HuH-7.5 (cell line): ENCODE measurements at places on chromosomes 12 and 14.

DNA sequence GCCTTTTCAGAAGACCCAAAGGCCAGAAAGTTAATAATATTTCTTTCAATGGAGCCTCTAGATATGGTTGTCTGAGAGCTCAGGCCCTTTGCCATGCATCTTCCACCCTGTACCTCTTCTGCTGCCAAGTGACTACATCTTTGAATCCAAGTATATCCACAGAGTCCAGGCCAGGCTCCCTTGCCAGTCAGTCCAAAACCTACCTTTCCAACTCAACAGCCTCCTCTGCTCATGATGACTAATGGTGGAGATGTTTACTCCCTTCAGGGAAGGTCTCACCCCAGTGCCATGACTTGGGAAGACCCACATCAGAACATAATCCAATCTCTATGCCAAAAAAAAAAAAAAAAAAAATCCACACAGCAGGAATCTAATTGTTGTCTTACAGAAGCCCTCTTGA is 20.4 kb downstream of the TTC9 start:
- DNase-seq, result no peak

GRCh38 chr12:124010687-124011086 is 37.7 kb downstream of the ZNF664 start:
- no peak for DNase-seq

DNA sequence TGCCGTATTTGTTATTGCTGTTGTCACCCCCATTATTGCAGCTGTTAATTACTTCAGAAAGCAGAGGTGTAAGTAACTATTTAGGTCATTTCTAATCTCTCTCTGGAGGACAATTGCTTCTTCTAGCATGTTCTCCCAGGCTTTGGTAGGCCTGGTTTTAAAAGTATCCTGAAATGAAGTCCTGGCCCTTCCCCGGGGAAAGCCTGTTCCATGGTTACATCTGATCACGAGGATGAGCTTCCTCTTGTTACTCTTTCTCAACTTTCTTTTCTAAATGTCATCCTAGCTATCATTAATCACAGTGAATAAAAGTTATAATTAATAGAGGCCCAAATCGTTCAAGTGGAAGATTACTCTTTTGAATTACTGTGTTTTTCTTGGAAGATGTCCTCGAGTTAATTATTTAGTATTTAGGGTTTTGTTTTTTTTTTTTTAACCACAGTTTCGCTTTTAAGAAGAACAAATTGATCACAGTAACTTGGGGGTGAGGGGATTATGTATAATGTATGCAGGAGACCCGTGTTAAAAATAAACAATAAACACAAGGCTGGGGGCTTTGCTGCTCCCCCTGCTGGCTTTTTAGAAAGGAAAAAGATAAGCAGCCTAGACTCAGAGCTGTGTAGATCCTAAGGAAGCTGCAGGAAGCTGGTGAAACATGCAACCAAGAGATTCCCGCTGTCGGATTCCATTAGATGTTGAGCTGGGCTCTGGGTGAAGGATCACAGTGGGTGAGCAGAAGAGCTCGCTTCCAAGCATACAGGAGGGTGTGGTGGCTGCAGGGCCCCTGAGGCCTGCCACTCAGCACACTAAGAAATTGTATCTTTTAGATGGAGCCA is 420.1 kb downstream of the FUT8 start:
- no peak for DNase-seq

GRCh38 chr12:72313806-72314205 is 41.6 kb downstream of the TRHDE start:
- DNase-seq, result no peak

GRCh38 chr12:116693286-116694227 is 44.3 kb downstream of the SPRING1 start:
- no peak for DNase-seq
